ENCODE measurements at places on chromosomes 12 and 14. TPM values are rescaled to one million over a fixed set of nuclear protein-coding genes. Genes with fewer than 3 reads are reported as not detected.

The SLCO1B1 gene
- total RNA-seq = 218 TPM

The TMEM132C gene
- total RNA-seq = 0.05 TPM

The IKZF4 gene
- 0.47 TPM for total RNA-seq

The SSPN gene
- 0.33 TPM for total RNA-seq

The INF2 gene
- total RNA-seq = 35.8 TPM

The SLC38A4 gene
- total RNA-seq = 389 TPM

The OSGEP gene
- total RNA-seq = 39.0 TPM

The CLEC1B gene
- 29.8 TPM for total RNA-seq

The CCDC63 gene
- total RNA-seq = not detected

DNA sequence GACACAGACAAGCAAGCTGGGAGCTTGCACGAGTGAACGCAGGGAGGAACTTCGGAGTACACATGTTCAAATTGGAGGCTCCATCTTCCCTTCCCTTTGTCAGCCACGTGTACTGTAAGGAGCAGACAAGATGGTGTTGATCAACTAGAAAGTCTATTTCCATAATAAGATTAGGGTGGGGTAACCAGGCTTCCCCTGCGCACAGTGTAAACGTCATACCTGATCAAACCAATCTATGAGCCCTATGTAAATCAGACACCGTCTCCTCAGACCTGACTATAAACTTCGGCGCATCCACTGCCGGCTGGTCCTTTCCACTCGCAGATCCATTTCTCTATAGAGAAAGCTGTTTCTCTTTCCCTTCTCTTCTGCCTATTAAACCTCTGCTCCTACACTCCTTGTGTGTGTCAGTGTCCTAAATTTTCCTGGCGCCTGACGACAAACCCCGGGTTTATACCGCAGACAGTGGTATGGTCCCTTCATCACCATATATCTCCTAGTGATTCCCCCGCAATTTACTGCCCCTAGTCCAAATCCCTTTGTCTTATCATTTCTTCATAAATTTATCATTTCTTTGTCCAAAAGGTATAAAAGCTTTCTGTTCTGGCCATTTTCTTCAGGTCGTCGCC lies 7.5 kb upstream of the ETFBKMT start:
- no peak for DNase-seq
- H3K27me3 ChIP-seq = no peaks in the 10 kb centered on the region
- no peaks in the 10 kb centered on the region for H3K36me3 ChIP-seq
- no peak overlapping the region for H3K27ac ChIP-seq
- H3K4me1 ChIP-seq = no peaks in the 10 kb centered on the region

DNA sequence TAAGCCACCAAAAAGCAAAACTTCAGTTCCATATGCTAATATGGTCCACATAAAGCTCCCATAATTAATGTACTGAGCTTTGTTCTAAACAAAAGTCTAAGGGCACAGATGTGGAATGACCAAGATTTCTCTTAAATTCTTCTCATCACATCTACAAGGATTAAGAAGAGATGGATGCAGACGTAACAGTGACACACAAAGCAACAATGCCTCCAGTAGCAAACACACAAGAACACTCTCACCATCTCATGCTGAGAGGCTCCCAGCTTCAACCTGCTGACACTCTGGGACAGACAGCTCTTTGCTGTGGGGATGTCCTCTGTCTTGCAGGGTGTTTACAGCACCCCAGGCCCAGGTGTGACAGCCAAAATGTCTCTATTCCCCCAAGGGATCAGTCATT lies 48.2 kb downstream of the SETD3 start:
- peaks cover 6% of the 10 kb centered on the region for H3K4me1 ChIP-seq
- no peak overlapping the region for H3K4me3 ChIP-seq
- peaks cover 13% of the 10 kb centered on the region for H3K36me3 ChIP-seq
- no peak overlapping the region for H3K27ac ChIP-seq

- H3K4me3 ChIP-seq = no peak overlapping the region
- DNase-seq = no peak
- H3K4me1 ChIP-seq = no peaks in the 10 kb centered on the region
- no peaks in the 10 kb centered on the region for H3K36me3 ChIP-seq
These were observed 140.5 kb downstream of the SLC16A7 start for GRCh38 chr12:59736359-59736758.

- no peaks in the 10 kb centered on the region for H3K36me3 ChIP-seq
- no peak overlapping the region for H3K27ac ChIP-seq
- no peak overlapping the region for H3K4me3 ChIP-seq
These were observed 147.9 kb downstream of the PPFIA2 start for GRCh38 chr12:81610955-81611889.

DNA sequence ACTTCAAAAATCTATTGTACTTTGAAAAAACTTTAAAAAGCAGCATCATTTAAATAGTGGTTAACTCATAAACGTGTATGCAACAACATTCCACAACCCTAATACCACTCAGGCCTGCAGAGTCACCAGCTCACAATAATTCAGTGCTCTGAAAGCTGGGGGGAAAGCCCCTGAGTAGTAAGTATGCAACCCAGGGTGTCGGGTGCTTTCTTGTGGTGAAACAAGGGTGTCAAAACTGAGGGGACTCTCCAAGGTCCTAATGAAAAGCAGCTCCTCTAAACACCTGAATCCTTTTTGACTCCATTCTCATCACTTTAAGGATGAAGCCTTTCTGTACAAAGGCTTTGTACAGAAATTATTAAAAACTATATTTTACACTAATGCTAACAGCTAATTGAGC lies 33.7 kb downstream of the FGFR1OP2 start:
- H3K27ac ChIP-seq = no peak overlapping the region
- no peaks in the 10 kb centered on the region for H3K27me3 ChIP-seq

DNA sequence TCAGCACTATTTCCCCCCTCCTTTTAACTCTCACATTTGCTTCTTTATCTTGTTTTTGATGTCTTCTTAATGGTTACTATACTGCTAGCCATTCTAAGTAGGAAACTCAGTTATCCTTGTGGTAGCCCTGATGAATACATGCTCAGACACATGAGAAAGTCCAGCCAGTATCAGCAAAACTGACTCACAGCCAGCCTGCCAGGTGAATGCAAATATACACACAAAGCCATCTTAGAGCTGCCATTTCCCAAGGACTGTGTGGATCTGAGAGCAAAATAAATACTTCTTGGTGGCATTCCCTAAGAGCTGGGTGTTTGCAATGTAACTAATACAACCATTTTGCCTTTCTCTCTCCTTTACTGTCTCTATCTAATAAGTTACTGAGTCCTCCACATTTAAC lies 455.2 kb downstream of the CCER1 start:
- no peak overlapping the region for H3K27ac ChIP-seq
- no peaks in the 10 kb centered on the region for H3K27me3 ChIP-seq
- H3K4me3 ChIP-seq = no peak overlapping the region
- no peaks in the 10 kb centered on the region for H3K36me3 ChIP-seq
- DNase-seq = no peak

- H3K4me1 ChIP-seq = peaks cover 11% of the 10 kb centered on the region
- no peak overlapping the region for H3K4me3 ChIP-seq
- no peak for DNase-seq
These were observed 37.7 kb downstream of the RASAL1 start for GRCh38 chr12:113097716-113098440.

DNA sequence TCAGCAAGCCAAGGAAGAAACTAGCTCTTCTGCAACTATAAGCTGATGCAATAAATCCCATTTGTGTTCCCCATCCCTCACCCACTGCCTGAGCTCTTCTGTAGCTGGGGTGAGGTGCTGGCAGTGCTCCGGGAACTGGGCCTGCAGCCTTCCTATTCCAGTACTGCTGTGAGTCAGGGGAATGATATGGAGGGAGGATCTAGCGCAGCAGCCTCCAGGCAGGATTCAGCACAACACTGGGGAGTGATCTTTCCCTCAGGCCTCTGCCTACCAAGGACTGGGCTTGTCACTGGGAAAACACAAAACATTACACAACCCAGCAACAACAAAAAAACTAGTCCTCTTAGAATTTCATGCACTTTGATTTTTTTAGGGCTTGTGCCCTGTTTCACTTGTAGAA lies 58.7 kb downstream of the ST8SIA1 start:
- H3K4me3 ChIP-seq = no peak overlapping the region
- H3K27me3 ChIP-seq = no peaks in the 10 kb centered on the region
- H3K4me1 ChIP-seq = no peaks in the 10 kb centered on the region
- H3K27ac ChIP-seq = no peak overlapping the region
- no peak for DNase-seq
- H3K36me3 ChIP-seq = no peaks in the 10 kb centered on the region

GRCh38 chr14:58884442-58884841 lies 246.7 kb downstream of the DACT1 start:
- no peaks in the 10 kb centered on the region for H3K27me3 ChIP-seq
- no peaks in the 10 kb centered on the region for H3K4me1 ChIP-seq
- no peak for DNase-seq

DNA sequence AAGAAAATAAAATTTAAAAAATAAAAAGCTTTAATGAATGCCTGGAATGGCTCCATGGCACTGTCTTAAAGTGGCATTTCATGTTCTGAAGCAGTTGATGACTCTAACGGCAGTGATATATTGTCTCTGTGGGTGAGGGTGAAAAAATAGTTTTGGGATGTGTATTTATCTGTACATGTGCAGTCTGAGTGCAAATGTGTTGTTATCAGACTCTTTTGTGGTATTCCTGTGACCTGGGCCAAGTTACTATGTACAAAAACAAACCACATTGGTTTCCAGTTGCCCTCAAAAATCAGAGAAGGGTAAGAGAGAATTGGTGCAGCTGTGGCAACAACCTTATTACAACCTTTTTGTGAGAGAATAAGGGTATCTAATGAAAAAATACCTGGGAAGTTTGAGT lies 81.7 kb upstream of the CCDC91 start:
- no peaks in the 10 kb centered on the region for H3K27me3 ChIP-seq
- H3K27ac ChIP-seq = no peak overlapping the region
- DNase-seq = no peak
- no peak overlapping the region for H3K4me3 ChIP-seq
- H3K36me3 ChIP-seq = no peaks in the 10 kb centered on the region

DNA sequence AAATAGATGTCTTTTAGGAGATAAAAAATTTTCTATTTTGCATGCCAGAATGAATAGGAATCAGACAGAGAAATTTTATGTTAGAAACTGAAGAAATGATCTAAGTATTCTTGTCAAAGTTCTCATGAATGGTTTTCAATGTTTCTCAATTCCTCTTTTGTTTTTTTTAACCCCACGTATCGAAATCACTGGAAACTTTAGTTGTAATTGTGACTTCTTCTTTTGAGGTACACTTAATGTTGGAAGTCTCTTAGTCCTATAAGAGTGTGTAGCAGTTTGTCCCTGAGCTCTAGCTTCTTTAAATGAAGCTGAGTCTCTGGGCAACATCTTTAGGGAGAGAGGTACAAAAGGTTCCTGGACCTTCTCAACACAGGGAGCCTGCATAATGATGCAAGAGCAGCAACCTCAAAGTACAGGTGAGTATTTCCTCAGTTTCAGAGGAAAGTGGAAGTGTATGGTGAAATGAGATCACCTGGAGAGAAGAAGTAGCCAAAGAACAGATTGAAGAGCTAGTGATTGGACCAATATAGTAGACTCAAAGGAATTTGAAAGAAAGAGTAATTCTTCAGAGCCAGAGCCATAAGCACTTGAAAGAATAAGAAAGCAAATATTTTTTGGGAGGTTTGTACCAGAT lies at the start of gene CLEC6A:
TSS of gene CLEC6A (plus strand) at position 236 of the 634 bp plus-strand sequence. CDS start at position 386, 150 bp downstream.
- DNase-seq = no peak
- no peaks in the 10 kb centered on the region for H3K27me3 ChIP-seq
- no peak within 1 kb of the TSS for H3K4me3 ChIP-seq
- no peaks in the 10 kb centered on the region for H3K36me3 ChIP-seq

- H3K4me3 ChIP-seq = no peak overlapping the region
- no peak for DNase-seq
- no peak overlapping the region for H3K27ac ChIP-seq
- no peaks in the 10 kb centered on the region for H3K4me1 ChIP-seq
These were observed 69.6 kb upstream of the SFSWAP start for GRCh38 chr12:131641315-131641714.

- no peak overlapping the region for H3K27ac ChIP-seq
- no peak overlapping the region for H3K4me3 ChIP-seq
- DNase-seq = no peak
- H3K36me3 ChIP-seq = no peaks in the 10 kb centered on the region
- H3K27me3 ChIP-seq = no peaks in the 10 kb centered on the region
These were observed 61.8 kb downstream of the GLT1D1 start for GRCh38 chr12:128914908-128915563.

- no peaks in the 10 kb centered on the region for H3K36me3 ChIP-seq
- H3K27ac ChIP-seq = no peak overlapping the region
- H3K27me3 ChIP-seq = no peaks in the 10 kb centered on the region
- DNase-seq = no peak
- H3K4me1 ChIP-seq = no peaks in the 10 kb centered on the region
These were observed 11.7 kb upstream of the DAAM1 start for GRCh38 chr14:59176765-59177164.

DNA sequence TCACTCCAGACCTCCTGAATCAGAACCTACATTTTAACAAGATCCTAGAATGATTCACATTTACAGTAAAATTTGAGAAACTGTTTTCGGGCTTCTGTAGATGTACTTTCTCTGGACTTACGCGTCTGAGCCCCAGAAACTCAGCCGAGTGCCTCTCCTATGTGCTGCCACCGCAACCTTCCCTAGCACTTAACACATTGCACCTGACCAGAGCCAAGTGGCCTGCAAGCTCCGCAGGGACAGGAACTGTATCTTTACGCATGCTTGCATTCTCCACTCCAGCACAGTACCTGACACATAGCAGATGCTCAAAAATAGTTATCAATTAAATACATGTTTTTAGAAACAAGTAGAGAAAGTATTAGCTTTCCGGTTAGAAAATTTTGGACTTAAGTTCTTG lies 1.2 kb downstream of the SMCO2 start:
- H3K36me3 ChIP-seq = no peaks in the 10 kb centered on the region
- H3K27ac ChIP-seq = no peak overlapping the region
- no peaks in the 10 kb centered on the region for H3K4me1 ChIP-seq
- no peak for DNase-seq
- no peak overlapping the region for H3K4me3 ChIP-seq

- no peaks in the 10 kb centered on the region for H3K36me3 ChIP-seq
- DNase-seq = no peak
- H3K27me3 ChIP-seq = no peaks in the 10 kb centered on the region
- no peak overlapping the region for H3K4me3 ChIP-seq
- H3K4me1 ChIP-seq = peaks cover 2% of the 10 kb centered on the region
These were observed 159.9 kb upstream of the NOS1 start for GRCh38 chr12:117521346-117521745.

- no peak for DNase-seq
- no peaks in the 10 kb centered on the region for H3K4me1 ChIP-seq
- H3K36me3 ChIP-seq = no peaks in the 10 kb centered on the region
- no peak overlapping the region for H3K4me3 ChIP-seq
These were observed 267.4 kb downstream of the ALG10 start for GRCh38 chr12:34289431-34290380.

- no peak for DNase-seq
- H3K4me1 ChIP-seq = no peaks in the 10 kb centered on the region
- H3K4me3 ChIP-seq = no peak overlapping the region
These were observed 187.0 kb upstream of the FOXN3 start for GRCh38 chr14:89603938-89604480.

DNA sequence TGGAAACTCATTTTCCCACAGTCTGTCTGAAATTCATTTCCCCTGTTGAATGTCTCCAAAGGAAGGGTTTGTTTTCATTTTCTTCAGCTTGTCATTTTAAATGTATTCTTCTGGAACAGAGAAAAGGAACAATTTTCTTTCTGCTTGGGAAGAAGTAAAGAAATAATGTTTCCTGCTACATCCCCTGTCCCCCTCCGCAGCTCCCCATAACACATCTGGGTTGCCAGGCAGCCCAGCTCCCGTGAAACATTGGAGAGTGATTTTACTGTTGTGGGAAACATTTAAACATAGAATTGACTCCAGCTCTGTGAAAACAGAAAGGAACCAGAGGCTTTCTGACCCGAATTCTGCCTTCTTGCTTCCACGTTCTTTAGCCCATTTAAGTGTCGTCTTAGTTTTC lies 159.5 kb downstream of the TMEM132C start:
- no peaks in the 10 kb centered on the region for H3K27me3 ChIP-seq
- DNase-seq = no peak
- no peak overlapping the region for H3K4me3 ChIP-seq
- no peaks in the 10 kb centered on the region for H3K4me1 ChIP-seq
